ENCODE measurements at places on chromosomes 16 and 17.
A peak's percentile ranks its signal among the peaks of the same experiment; 100 is the strongest.

- DNase-seq, result no peak
These were observed 93.1 kb downstream of the RTN4RL1 start for GRCh38 chr17:1931844-1932579.

DNA sequence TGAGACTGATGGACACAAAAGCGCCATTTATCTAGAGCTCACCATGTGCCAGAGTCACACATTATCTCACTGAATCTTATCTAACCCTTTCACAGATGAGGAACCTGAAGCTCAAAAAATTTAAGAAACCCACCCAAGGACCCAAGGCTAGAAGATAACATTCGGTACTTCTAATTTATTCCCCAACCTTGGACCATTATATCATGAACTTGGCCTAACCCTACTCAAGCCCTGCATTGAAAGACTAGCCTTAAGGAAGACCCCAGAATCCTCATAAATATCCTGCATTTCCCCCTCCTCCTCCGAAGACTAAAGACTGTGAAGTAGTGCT is 548 bp upstream of the DYNC1LI2 start:
- no peak for DNase-seq

DNA sequence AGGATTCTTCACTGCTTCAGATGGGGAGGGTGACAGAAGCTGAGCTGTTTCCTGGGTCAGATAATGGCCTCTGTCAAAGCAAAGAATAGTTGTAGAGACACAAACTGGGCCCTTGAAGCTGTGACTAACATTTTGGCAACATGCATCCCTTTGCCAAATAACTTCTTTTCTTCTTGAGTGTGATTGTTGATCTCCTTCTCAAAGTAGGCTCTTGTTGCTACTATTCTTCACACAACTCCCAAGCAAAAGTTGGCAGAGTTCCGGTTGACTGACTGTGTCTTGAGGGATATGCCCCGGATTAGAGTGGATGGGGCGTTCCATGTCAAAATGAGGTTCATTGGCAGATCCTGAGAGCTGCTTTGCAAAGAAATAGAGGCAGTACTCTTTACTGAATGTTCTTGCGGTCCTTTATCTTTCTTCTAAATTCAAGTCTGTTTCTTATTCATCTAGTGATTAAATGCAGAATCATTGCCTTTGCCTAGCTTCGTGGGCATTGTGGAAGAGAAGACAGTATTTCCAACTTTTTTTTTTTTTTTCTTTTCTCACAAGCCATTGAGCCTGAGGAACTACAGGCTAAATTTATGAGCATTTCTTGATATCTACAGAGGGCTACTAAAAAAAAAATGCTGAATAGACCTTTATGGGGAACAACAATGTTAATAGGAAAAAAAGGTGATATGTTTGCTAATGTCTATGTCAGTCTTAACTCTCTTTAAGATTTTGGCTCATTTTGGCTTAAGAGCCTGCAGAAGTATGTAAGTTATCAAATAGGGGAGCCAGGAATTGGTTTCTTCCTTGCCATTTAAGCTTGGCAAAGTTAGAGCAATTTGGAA is 5.8 kb downstream of the WIPF2 start:
- DNase-seq, result no peak

- DNase-seq, result no peak
These were observed 7.9 kb downstream of the TP53I13 start for GRCh38 chr17:29576214-29577000.

DNA sequence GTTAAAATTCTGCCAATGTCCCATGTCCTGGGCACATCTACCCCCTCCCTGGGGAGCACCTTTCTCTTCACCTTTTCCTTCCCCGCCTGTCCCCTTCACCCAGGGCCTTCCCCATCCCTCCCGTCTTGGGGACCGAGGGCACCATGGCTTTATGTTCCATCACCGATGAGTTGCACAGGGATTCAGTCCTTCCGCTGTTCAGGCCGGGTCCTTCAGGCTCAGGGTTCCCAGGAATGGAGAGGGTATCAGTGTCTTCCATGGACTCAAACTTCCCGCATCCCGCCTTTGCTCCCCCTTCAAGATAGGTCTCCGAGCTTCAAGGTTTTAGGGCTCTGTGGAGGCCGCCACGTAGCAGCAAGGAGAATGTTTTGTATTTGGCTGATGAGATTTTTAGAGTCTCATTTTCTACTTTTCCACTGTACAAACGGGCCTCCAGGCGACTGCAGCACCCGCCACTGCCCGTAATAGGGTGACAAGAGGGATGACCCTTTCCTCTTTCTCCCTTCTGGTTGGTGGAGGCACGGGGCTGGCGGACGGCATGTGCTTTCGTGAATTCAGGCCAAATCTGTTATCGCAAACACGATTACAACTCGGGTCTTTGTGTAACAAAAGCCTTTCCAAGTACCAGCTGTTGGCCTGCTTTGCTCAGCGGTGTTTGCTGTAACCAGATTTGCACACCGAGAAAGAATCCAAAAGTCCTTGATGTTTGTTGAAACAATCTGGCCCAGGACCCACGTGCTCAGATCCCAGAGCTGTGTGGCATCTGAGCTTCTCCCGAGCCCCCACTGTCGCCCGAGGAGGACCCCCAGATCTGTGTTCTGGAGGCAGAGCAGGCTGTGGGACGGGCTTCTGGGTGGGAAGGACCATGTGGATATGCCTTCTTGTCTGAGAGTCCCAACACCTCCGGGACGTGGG is 236.3 kb downstream of the SEC14L1 start:
- DNase-seq, result peak; percentile 73

- DNase-seq, result no peak
These were observed 61.0 kb upstream of the RBL2 start for GRCh38 chr16:53372992-53373871.

- no peak for DNase-seq
These were observed 194.9 kb downstream of the RBFOX3 start for GRCh38 chr17:79415909-79416308.

DNA sequence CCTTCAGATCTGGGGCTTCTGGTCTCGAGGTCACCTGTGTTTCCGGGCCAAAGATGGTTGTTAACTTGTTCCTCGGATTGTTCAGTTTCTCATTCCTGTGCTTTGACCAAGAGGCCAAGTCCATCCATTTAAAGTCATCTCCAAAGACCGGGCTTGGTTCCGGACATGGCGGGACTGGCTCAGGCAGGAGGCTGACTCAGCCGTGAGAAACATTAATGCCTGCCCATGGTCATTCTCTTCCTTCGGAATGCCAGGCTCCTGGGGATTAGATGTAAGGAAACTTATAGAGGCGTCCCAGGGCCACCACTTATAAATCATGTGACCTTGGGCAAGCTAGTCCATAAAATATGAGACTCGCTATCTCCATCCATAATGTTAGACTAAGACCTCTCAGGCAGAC is 13.6 kb upstream of the NKD1 start:
- DNase-seq, result no peak

- no peak for DNase-seq
These were observed 5.7 kb downstream of the IRX5 start for GRCh38 chr16:54936201-54936978.

GRCh38 chr16:82684256-82684655 is 57.5 kb downstream of the CDH13 start:
- no peak for DNase-seq

DNA sequence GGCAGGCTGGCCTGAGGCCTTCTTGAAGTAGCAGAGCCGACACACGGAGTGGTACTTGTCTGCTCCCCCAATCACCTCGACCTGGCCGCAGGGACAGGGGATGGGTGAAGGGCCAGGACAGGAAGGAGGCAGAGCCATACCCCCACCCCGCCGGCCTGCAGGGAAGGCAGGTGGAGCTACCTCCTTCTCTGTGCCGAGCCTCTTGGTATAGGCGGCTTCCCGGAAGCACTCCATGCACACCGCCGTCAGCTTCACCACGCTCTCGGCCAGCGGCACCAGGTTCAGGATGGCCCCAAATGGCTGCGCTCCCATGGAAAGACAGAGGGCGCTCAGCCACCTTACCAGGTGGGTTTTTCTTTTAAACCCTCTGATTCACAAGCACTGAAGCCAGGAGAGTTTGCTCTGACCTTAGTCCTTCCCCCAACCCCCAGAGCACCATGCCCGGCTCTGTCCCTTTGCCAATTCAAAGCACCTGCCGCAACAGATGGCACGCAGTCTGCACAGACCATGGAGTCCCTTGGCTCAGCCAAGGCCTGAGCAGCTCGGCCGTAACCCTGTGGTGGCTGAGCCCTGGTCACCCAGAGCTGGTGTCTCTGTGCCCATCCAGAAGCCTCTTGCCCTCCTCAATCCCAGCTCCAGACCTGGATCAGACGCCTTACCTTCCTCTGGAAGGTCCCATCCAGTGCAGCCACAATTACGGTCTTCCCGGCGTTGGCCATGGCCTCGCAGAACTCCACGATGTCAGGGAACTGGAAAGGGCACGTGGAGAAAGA is 6.7 kb downstream of the SYNGR2 start:
- no peak for DNase-seq

DNA sequence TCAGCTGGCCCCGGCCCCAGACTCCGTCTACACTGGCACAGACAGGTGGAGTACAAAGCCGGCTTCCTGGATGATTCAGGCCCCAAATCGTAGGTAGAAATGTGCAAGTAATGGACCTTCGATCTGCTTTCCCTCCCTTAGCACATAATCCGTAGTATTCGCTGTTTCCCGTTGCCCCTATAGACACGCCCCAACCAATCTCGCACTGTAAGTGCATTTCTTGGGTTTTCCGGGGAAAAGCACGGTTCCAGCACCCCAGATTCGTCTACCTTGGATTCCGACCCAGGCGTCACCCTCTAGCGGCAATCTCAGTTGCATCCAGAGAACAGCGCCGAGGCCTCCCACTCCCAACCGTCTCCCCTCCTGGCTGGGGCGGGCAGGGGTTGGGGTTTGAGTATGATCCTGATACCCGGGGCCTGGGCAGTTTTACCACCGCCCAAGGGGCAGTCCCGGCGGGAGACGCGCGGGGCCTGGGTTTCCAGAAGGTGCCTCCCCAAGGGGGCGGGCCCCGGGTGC is 12.1 kb upstream of the FOXF1 start:
- no peak for DNase-seq

DNA sequence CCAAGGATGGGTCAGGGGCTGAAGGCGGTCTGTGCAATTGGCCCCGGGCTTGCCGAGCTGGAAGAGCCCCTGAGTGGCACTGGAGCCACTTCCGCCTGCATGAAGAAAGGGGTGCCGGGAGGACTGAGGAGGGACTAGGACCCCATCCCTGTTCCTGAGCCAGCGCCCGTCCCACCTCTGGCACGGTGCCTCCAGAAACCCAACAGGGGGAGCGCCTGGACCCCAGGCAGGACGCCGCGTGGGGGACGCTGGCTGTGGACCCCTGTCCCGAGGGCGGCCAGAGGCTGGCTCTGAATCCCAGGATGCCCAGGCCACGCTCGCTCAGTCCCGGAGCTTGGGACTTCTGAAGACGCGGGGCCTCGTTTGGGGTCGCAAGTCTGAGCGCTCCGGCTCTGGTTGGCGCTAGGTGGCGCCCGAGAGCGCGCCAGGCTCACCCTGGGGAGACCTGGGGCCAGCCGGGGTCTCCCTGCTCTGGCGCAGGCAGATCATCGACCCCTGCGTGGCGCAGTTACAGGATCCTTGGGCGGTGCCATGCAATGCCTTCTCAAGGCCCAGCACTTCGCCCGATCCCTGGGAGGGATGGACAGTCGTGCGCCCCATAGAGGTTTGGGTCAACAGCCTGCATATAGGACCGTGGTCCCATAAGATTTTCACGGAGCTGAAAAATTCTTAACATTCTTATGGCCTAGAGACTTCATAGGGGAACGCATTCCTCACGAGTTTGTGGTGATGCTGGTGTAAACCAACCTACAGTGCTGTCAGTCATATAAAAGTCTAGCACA is 58.5 kb upstream of the CREBBP start:
- peak; percentile 83 for DNase-seq

- no peak for DNase-seq
These were observed 96.3 kb upstream of the RCVRN start for GRCh38 chr17:10001306-10001873.

GRCh38 chr17:53039981-53040380 is 782.7 kb upstream of the KIF2B start:
- no peak for DNase-seq

DNA sequence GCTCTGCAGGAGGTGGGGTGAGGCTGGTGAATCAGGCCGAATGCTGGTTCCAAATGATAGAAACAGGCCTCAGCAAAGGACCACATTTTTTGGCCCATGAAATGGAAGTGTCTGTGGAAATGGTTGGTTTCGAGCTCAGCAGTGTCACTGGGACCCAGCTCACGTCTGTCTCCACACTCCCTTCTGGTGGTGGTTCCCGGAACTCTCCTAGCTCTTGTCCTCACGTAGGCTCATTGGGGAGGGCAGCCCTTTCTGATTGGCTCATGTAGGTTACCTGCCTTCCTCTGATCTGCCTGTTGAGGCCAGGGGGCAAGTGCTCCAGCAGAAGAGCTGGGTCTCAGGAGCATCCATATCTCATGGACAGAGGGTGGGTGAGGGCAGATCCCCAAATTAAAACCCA is 4.0 kb downstream of the ALG1 start:
- DNase-seq, result no peak

DNA sequence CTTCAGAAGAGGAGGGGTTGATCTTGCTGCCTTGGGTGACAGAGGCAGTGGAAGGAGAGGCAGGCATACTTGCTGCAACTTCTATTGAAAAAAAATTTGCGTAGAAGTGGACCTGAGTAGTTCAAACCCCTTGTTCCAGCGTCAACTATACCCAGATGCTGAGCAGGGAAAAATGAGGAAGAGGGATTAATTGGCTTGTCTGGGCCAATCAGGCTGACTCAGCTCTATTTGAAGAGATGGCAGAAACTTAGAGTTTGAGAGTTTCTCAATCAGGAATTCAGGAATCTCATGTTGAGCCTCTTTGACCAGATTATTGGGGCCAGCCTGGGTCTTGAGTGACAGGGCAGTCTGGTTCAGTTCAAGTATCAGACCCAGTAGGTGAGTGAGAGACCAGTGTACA is 17.6 kb downstream of the CASC3 start:
- DNase-seq, result no peak

- DNase-seq, result no peak
These were observed 81.1 kb downstream of the VPS35L start for GRCh38 chr16:19636436-19637267.

GRCh38 chr16:83002351-83003334 is 375.9 kb downstream of the CDH13 start:
- DNase-seq, result no peak

- no peak for DNase-seq
These were observed 256.2 kb downstream of the PARN start for GRCh38 chr16:14373896-14374295.

GRCh38 chr16:84950906-84951305 is 60.4 kb downstream of the ZDHHC7 start:
- peak; percentile 54 for DNase-seq

- peak; percentile 34 for DNase-seq
These were observed 22.7 kb downstream of the USP22 start for GRCh38 chr17:21019976-21020586.

DNA sequence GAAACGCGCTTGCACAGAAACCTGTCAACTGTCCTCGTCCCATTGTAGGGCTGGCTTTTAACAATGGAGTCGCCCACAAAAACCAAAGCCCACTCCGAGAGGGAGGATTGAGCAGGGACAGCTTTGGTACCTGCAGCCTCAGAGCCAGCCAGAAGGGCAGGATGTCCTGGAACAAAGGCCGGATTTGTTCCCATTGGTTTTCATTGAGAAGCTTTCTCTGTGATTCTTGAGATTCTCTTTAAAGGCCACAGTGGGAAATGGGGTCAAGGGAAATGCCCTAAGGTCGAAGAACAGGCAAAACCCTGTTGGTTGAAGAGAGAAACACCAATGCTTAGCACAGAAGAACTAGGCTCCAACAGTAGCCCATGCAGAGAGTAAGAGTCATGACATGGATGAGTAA is 65.4 kb downstream of the C16orf78 start:
- DNase-seq, result no peak

- DNase-seq, result no peak
These were observed 1.2 kb downstream of the ZACN start for GRCh38 chr17:76079956-76080767.

All from BE2C (cell line).